GM23248 (cell line): ENCODE measurements at places on chromosomes 16 and 17. TPM values are rescaled to one million over a fixed set of nuclear protein-coding genes. Genes with fewer than 3 reads are reported as not detected.

Gene ERN2
- not detected in 2 replicates for total RNA-seq

Gene CDR2L
- total RNA-seq, result 23.9 and 31.4 TPM in 2 replicates

Gene BCAR1
- 84.0 and 87.0 TPM in 2 replicates for total RNA-seq

Gene SLC12A3
- not detected in 2 replicates for total RNA-seq

- peaks cover 27% of the 10 kb centered on the region for H3K4me1 ChIP-seq
- no peak for DNase-seq
- H3K27me3 ChIP-seq, result no peaks in the 10 kb centered on the region
- no peak overlapping the region for H3K27ac ChIP-seq
- no peak overlapping the region for H3K4me3 ChIP-seq
Measured at GRCh38 chr16:31089199-31089598, 456 bp upstream of the PRSS53 start.

Gene KRTAP9-6
- total RNA-seq, result not detected in 2 replicates

- DNase-seq, result peak; percentile 96
- H3K27me3 ChIP-seq, result no peaks in the 10 kb centered on the region
- peaks cover 42% of the 10 kb centered on the region for H3K4me1 ChIP-seq
- H3K36me3 ChIP-seq, result peaks cover 30% of the 10 kb centered on the region
- peak overlapping the region; percentile 98 for H3K27ac ChIP-seq
Measured at GRCh38 chr17:1714980-1715802, 5.0 kb upstream of the TLCD2 start.

GRCh38 chr17:77186141-77186604 lies 45.4 kb downstream of the SEC14L1 start:
- H3K27me3 ChIP-seq, result no peaks in the 10 kb centered on the region
- peaks cover 38% of the 10 kb centered on the region for H3K4me1 ChIP-seq
- DNase-seq, result no peak
- no peak overlapping the region for H3K4me3 ChIP-seq
- peaks cover 2% of the 10 kb centered on the region; the same call in 1 of the 2 replicates for H3K36me3 ChIP-seq

Gene NXPH3
- total RNA-seq, result 0.76 and 1.4 TPM in 2 replicates

Gene EVI2B
- total RNA-seq, result 0.22 TPM in 1 of 2 replicates, not detected in the other

DNA sequence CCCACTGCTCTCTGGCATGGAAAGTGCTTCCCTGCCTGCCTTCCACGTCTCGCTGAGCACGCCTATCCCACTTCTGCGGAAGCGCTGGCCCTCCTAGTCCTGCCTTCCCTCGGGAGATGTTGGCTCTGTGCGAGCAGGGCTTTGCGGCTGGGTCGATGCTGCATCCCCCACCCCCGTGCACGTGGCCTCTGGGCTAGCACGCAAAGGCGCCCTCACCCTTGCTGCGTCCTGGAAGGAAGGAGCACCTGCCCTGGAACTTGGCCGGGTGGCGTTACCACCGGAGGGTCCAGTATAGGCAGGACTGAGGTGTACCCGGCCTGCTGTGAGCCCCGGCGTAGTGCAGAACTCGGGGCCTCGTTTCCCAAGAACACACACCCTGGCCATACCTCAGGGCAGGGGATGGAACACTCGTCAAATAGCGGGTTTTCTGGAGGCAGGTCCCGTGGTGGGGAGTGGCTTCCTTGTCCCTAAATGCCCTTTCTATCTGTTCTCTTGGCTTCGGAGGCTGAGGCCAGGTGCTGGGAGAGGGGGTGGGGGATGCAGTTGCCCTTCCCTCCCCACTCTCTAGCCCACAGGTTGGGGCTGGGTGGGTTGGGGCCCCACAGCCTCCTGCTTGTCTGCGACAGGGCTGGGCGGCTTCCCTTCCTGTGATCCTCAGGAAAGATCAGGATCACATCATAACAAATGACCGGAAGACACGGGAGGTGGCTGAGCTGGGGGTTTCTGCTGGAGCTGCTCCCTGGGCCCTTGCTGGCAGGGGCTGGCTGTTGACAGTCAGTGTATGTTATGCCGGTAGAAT lies 17.4 kb downstream of the BAIAP2 start:
- no peak for DNase-seq
- no peaks in the 10 kb centered on the region for H3K36me3 ChIP-seq
- no peaks in the 10 kb centered on the region for H3K27me3 ChIP-seq

- no peak overlapping the region for H3K4me3 ChIP-seq
- no peak for DNase-seq
- no peaks in the 10 kb centered on the region for H3K4me1 ChIP-seq
- H3K36me3 ChIP-seq, result no peaks in the 10 kb centered on the region
Measured at GRCh38 chr17:40600486-40601046, 35.3 kb upstream of the CCR7 start.

Gene SKAP1
- total RNA-seq, result not detected in 2 replicates

- H3K27me3 ChIP-seq, result no peaks in the 10 kb centered on the region
- no peak for DNase-seq
- H3K27ac ChIP-seq, result no peak overlapping the region
- H3K4me1 ChIP-seq, result no peaks in the 10 kb centered on the region
- no peak overlapping the region for H3K4me3 ChIP-seq
- H3K36me3 ChIP-seq, result no peaks in the 10 kb centered on the region
Measured at GRCh38 chr17:80114758-80115157, 13.4 kb downstream of the GAA start.

Gene IL17C
- not detected in 2 replicates for total RNA-seq

DNA sequence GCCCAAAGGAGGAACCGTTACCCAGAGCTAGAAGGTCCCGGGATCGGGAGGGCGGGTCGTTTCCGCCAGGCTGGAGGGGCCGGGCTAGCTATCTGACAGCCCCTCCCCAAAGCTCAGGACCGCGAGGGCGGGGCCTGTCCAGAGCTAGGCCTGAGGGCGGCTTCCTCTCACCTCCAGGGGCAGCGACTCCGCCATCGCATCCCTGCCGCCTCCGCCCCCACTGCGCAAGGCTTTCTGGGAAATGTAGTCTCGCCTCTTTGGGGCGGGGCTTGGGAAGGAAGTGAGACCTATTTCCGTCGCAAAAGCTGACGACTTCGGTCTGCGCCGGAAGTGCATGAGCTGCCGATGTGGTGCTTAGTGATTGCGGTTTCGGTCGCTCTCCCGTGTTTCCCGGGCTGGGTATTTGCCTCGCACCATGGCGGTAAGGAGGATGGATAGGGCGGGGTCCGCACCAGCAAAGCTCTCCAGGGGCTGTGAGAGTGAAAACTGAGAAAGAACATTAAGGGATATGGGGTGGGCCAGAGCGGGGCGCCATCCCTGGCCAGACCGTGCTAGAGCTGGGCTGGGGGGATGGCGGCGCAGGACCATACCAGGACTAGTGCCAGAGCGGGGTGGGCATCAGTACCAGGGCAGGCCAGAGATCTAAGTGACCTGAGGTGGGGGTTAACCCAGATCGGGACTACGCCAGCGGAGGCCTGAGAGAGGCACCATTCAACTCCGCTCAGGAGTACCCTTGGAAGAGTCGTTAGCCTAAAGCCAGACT lies at the start of gene TMEM208:
TSS of gene TMEM208 (plus strand) at position 327 of the 763 bp plus-strand sequence. CDS start at position 416, 89 bp downstream.
- H3K4me3 ChIP-seq, result peak within 1 kb of the TSS; percentile 100
- H3K36me3 ChIP-seq, result peaks cover 11% of the 10 kb centered on the region; the same call in 1 of the 2 replicates
- no peaks in the 10 kb centered on the region for H3K27me3 ChIP-seq
- peak within 1 kb of the TSS; percentile 85 for H3K27ac ChIP-seq
- H3K4me1 ChIP-seq, result peaks cover 14% of the 10 kb centered on the region
- peak; percentile 99 for DNase-seq

- no peaks in the 10 kb centered on the region for H3K36me3 ChIP-seq
- peak overlapping the region; percentile 19 for H3K4me3 ChIP-seq
- H3K27ac ChIP-seq, result peak overlapping the region; percentile 86
- H3K27me3 ChIP-seq, result no peaks in the 10 kb centered on the region
Measured at GRCh38 chr17:4329838-4330237, 36.6 kb downstream of the UBE2G1 start.

DNA sequence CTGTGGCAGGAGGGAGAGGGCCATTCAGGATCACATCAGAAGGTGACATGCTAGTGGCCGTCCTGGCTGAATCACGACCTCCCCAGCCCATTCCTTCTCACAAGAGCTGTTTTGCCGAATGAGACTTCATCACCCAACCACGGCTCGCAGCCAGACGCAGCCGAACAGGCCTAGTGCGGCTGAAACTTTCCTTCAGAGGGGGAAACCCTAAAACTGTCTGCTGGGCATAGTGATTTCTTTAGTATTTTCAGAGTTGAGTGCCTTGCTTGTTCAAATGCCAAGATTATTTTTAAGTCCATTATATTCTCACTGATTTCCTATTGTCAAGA lies 343.7 kb downstream of the CPPED1 start:
- H3K27ac ChIP-seq, result no peak overlapping the region
- no peak for DNase-seq
- no peaks in the 10 kb centered on the region for H3K36me3 ChIP-seq
- no peaks in the 10 kb centered on the region for H3K4me1 ChIP-seq

- H3K4me1 ChIP-seq, result peaks cover 48% of the 10 kb centered on the region
- H3K27ac ChIP-seq, result peak overlapping the region; percentile 85
- H3K27me3 ChIP-seq, result no peaks in the 10 kb centered on the region
- H3K36me3 ChIP-seq, result no peaks in the 10 kb centered on the region
- H3K4me3 ChIP-seq, result no peak overlapping the region
Measured at GRCh38 chr16:14502932-14503741, 126.9 kb downstream of the PARN start.

Gene WIPI1
- total RNA-seq, result 82.0 and 91.4 TPM in 2 replicates

Gene ZFP3
- total RNA-seq, result 1.5 and 1.9 TPM in 2 replicates

DNA sequence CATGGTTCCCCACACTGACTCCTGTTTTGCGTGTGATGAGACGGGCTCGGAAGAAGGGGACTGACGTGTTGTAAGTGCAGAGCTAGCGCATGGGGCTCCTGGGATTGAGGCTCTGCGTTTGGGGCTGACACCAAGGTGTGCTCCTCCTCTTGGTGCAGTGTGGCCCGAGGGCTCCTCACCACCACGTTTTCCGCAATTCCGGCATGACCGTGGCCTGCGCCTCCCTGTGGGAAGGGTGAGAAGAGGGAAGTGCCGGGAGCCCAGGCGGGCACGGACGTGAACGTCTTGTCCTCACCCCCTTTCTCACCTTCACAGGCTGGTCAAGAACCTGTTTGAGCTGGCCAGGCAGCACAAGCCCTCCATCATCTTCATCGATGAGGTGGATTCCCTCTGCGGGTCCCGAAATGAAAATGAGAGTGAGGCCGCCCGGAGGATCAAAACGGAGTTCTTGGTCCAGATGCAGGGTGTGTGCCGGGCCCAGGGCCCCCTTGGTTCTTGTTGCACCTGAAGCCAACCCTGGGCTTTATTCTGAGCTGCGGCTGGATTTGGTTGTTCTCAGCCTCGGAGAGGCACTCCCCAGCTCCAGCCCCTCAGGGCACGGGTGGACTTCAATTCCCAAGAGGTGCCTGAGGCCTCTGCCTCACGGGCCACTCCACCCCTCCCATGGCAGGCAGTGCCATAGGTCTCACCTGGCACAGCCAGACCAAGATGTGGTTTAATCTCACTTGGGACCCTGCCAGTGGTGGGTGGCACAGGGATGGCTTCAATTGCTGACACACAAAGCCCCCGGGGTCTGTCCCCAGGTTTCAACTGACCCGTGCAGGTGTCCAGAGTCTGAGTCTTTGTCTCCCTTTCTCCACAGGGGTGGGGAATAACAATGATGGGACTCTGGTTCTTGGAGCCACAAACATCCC lies 8.9 kb downstream of the VPS4A start:
- no peaks in the 10 kb centered on the region for H3K27me3 ChIP-seq
- peaks cover 33% of the 10 kb centered on the region for H3K36me3 ChIP-seq
- no peak for DNase-seq
- no peaks in the 10 kb centered on the region for H3K4me1 ChIP-seq

DNA sequence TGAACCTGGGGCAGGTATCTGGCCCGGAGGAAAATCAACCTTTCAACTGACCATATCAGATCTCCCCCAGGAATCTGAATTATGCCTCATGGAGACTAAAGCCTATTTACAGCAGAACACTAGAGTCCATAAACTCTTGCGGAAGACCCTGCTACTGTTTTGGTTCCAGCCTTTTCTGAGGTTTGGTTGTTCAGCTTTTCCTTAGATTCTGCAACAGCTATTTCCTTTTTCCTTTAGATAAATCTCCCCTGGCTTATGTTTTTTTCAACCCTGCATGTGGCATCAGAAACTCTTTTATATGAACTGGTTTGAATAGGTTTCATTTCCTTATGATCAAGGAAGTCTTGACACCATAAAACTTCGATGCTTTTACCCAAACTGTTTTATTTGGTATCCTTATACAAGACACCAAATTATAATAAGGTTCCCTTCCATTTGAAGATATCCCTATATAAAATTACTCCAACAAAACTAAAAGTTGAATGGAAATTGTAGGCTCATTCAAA lies 13.1 kb downstream of the SPOP start:
- no peak overlapping the region for H3K4me3 ChIP-seq
- H3K27ac ChIP-seq, result no peak overlapping the region
- no peaks in the 10 kb centered on the region for H3K27me3 ChIP-seq
- peaks cover 2% of the 10 kb centered on the region for H3K4me1 ChIP-seq
